ENCODE measurements at places on chromosomes 2 and 18.

DNA sequence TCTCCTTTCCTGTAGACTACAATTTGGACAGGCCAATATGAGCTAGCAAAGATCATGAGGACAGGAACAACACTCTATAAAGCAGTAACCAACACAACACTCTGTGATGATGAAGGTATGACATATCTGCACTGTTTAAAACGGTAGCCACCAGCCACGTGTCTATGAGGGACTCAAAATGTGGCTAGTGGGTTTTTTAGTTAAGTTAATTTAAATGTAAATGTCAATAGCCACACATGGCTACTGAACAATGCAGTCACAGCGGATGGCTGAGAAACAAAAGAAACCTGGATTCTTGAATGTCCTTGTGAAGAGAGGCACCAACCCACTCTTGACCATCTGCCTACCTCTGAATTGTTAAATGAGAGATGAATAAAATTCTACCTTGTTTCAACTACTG lies 33.9 kb downstream of the FANCL start:
- no peak for DNase-seq

GRCh38 chr2:159077869-159078268 lies 109.4 kb downstream of the TANC1 start:
- DNase-seq = no peak

DNA sequence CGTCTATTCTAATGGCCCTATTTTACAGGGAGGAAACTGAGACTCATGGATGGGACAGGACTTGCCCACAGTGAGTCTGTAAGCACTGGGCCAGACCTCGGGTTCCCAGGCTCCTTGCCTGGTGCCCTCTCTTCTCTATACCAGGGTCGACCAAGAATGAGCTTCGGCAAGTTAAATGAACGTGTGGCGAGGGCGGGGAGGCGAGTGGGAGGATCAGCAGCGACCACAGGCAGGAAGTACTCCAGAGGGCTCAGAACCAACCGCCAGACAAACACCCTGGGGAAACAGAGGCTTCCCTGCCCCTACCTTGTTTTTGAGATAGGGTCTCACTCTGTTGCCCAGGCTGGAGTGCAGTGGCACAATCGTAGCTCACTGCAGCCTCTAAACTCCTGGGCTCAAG lies 177.7 kb upstream of the SMAD2 start:
- no peak for DNase-seq

DNA sequence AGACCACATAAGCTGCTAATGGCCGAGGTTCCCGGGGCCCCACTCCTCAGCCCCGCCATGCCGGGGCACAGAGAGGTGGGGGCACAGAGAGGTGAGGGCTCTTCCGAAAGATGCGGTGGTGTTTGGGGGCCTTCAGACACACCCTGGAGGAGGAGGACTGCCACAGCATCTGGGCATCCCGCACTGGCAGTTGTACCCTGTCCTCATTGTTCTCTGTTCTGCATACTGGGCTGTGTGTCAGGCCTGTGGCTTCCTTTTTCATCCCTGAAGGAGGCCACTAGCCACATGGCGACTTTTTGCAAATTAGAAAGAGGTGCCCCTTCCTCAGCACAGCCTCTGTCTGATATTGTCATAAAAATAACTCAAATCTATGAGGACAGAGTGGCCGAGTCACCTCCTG lies 150.1 kb downstream of the CTIF start:
- no peak for DNase-seq

GRCh38 chr2:175251425-175252041 lies 70.0 kb upstream of the ATP5MC3 start:
- DNase-seq = peak; percentile 43

DNA sequence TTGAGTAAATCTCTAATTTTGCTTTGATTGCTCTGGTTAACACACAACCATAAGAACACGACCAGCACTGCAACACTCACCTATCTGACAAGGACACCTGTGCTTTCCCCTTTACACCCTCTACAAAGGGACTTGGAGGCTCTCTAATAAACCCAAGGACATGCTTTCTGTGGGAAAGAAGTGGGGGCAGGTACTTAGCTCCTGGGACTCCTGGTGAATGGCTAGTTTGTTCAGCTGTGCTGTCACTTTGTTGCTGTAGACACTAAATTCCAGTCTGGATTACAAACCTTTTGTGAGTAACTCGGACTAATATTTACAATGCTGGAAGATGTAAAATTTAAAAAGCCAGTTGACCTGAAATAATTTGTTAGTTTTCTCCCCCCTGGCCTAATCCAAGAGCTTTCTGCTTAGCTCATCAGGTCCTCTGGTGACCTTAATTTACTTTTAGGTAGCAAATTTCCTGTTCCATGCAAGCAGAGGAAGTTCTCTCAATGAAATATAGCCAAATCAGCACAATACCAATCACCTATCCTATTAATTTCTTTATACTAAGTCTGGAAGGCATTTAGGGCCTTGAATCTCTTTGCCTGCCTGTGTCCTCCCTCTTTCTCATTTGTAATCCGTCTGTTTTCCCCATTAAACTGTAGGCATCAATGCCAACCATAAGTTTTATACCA lies 67.5 kb downstream of the PLCL1 start:
- no peak for DNase-seq

GRCh38 chr2:132400169-132400900 lies 16.3 kb upstream of the GPR39 start:
- no peak for DNase-seq

GRCh38 chr2:96895746-96896651 lies 26.1 kb upstream of the SEMA4C start:
- DNase-seq = peak; percentile 65

DNA sequence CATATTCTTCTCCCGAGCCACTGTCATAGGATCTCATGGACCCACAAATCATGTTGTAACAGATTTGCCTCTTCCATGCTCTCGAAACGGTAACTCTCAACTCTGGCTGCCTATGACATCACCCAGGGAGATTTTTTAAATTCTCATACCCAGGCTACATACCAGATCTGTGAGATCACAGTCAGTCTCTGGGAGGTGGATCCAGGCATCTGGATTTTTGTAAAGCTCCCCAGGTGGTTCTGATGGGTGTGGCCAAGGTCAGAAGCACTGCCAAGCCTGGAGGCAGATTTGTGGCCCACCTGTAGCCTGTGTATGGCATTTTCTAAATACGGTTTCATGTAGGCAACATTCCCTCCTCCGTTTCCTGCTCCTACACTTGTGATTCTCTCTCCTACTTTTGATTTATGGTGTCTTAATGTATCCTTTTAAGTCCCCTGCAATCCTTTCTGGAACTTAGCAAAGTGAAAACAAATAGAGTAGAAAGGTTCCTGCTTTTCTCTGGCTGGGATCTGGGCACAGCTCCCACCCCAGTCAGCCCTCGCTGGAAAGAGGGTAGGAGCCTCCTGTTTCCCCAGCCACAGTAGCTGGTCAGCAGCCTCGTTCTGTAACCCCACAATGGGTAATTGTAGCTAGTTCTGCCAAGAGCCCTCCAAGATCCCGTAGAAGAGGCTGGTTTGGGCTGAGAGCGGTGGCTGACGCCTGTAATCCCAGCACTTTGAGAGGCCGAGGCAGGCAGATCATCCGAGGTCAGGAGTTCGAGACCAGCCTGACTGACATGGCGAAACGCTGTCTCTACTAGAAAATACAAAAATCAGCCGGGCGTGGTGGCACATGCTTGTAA lies 96.2 kb downstream of the KLHL29 start:
- DNase-seq = no peak

DNA sequence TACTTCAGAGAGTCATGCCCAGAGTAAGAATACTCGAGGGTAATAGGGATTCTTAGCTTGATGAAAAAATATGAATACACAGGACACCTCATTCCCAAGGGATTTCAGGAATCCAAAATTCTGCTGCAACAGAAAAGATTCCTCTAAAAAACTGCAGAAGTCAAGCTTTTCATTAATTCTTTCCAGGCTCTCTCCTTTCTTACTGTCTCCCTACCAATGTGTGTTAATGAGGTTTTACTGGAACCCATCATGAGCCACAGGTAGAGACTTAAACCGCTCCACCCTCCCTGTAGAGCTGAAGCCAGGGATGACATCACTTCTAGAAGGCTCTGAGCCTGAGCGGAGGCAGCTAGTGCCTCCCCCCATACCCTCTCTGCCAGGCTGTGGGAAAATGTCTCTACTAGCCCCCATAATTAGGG lies 3.4 kb downstream of the SDC1 start:
- DNase-seq = no peak

DNA sequence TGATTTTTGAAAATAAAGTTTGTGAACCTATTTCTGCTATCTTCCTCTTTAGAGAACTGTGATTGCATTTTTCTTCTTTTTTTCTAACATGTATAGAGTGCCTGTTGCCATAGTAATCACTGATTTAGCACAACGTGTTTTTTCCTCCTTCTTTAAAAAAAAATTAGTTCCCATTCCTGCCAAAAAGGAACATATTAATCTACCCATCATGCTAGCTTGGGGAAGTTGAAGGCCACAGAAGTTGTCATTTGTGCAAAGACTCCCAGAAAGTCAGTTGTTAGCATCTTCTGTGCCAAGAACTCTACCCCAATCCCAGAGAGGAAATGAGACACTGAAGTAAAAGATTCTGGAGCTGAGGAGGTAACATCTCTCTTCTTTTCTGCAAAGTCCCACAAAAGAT lies 57.3 kb downstream of the SLC8A1 start:
- no peak for DNase-seq

DNA sequence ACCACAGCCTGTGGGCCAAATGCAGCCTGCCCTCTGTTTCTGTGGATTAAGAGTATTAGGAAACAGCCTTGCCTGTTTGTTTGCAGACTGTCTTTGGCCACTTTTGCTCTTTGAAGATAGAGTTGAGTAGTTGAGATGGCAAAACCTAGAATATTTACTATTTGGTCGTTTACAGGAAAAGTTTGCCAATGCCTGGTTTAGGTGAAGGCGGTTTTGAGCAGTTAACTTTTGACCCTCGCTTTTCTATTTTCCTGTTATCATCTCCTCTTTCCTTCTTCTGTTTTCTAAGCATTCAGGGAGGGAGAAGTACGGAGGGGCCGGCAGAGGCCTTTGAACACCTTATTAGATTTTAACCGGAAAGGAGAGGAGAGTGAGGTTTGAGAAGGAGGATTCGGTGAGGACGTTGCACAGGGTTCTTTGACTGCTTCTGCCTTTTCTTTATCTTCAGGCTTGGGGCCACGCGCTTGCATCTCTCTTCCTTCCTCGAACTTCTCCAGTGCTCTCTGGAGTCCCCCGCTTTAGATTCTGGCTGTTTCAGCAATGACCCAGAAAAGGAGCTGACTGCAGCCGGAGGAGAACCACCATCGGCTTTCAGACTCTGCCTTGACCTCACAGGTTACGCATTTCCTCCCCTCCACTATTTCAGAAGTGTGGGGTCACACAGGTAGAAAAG lies 39.2 kb downstream of the IL1R2 start:
- no peak for DNase-seq

GRCh38 chr2:183243758-183244157 lies 119.5 kb downstream of the NUP35 start:
- no peak for DNase-seq

- DNase-seq = no peak
Measured at GRCh38 chr2:128404709-128405466, 86.2 kb upstream of the HS6ST1 start.

DNA sequence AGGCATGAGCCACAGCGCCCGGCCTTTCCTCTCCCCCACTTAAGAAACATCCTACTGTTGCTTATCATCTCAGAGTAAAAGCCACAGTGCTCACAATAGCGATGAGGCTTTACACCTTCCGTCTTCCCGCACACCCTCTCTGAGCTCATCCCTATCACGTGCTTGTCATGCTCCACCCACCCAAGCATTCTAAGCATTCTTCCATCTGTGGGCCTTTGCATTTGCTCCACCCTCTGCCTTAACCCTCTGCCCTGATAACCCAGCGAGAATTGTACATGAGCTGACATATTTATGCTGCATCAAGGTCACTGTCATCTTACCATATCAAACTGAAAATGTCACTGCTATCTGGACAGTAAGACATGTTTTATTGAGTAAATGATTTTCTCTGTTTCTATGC lies 22.6 kb downstream of the FOXI3 start:
- no peak for DNase-seq

DNA sequence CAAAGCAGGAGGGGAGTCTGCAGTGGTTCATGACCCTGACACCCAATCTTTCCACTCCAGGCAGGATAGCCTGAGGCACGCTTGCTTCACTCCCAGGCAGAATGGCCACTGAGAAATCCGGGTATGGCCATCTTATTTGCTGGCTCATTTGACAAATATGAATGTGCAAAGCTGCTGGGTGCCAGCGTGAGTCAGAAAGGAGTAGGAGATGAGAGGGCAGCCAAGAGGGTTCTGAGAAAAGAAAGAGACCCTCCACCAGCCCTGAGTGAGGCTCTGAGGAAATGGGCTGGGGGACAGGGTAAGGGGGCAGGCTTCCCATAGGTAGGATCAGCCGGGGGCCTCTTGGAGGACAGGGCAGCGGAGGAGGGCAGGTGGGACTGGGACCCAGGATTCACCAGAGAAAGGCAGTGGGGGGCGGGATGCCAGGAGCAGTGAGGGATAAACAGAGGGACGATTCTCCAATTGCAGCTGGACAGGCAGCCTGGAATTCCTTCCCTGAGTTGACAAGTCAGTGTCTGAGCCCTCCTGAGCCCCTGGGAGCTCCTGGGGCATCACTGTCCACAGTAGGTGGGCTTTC lies 15.2 kb downstream of the RAMP1 start:
- DNase-seq = no peak

DNA sequence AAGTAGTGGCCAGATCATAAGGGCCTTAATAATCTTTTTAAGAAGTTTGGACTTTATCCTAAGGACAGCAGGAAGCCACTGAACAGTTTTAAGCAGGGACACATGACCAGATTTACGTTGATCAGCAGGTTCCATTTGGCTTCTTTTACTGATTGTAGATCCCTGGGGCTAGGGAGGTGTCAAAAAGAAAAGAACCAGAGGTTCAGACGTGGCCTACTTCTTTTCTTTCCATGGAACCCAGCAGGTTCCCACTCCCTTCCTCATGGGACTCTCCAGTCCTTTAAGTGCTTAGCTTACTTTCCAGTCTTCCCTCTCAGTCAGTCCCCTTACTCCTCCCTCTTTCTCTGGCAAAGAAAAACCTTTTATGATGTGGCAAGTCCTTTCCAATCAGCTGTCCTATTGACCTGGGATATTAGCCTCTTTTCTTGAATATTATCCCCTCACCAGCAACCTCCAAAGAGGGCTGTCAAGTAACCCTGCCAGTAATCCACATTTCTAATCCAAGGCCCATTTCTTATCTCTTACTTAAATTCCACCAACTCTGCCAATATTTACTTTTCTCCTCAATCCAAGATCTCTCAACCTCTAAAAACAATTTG lies 33.5 kb downstream of the NHEJ1 start:
- DNase-seq = no peak

DNA sequence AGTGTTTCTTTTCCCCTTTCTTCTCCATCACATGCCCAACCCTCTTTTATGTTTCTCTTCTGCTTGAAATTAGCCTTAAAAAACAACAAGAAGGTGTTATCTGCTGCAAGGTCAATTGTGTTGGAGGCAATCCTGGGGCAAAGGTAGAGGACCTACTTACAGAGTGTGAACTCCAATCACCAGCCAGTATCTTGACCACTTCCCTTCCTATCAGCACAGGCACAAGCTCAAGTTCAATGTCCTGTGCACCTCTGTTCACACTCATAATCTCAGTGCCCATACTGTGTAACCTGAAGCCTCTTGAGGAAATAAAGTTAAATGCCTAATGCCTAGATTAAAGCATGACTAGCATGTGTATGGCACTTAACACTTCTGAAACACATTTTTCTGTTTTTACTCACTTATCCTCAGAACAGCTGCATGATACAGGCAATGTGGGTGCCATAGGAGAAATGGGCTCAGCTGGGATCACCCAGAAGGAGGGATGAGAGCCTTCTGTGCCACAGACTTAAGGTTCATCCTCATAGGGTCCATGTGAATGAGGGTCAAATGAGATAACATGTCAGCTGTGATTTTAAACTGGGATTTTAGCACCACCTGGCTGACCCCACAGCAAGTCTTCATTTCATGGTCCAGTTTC lies 701.5 kb downstream of the BCL11A start:
- DNase-seq = no peak
